ENCODE measurements at places on chromosomes 1 and 21.

- no peak overlapping the region for H3K4me3 ChIP-seq
- H3K4me1 ChIP-seq: no peaks in the 10 kb centered on the region
- peaks cover 9% of the 10 kb centered on the region for H3K27me3 ChIP-seq
- DNase-seq: no peak
- no peaks in the 10 kb centered on the region for H3K36me3 ChIP-seq
Observed at GRCh38 chr1:232142403-232143314, 487.3 kb downstream of the SIPA1L2 start.

DNA sequence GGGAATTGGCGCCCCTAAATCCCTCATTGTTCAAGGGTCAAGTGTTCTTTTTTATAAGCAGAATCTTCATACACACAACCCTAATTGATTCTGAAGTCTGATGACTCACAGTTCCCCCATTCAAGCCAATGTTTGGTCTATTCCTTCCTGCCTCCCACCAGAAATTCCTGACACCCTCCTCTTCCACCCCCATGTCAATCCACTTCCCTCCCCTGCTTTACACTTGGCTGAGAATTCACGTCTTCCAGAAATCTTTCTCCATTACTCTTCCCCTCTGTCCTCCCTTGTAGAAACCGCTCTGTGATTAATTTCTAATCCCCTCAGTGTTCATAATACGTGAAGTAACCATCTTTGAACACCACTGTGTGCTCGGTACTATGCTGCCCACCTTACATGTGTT lies 76.2 kb upstream of the CD34 start:
- no peak for DNase-seq
- H3K4me1 ChIP-seq: no peaks in the 10 kb centered on the region
- H3K4me3 ChIP-seq: no peak overlapping the region

DNA sequence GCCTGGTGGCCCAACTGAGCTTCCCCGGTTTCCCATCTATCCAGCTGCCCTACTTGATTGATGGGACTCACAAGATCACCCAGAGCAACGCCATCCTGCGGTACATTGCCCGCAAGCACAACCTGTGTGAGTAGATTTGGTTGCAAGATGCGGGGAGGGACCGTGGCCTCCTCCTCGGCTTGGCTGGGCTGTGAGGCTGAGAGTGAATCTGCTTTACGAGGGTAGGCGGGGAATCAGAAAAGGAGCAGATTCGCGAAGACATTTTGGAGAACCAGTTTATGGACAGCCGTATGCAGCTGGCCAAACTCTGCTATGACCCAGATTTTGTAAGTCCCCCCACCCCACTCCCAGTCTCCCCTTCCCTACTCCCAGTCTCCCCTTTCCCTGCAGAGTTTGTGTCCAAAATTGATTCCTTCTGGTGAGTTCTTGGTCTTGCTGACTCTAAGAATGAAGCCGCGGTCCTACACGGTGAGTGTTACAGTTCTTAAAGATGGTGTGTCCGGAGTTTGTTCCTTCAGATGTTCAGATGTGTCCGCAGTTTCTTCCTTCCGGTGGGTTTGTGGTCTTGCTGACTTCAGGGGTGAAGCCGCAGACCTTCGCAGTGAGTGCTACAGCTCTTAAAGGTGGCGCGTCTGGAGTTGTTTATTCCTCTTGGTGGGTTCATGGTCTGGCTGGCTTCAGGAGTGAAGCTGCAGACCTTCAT lies 1.5 kb downstream of the GSTM2 start:
- DNase-seq: no peak
- peak overlapping the region; percentile 82 for H3K4me3 ChIP-seq
- H3K27me3 ChIP-seq: no peaks in the 10 kb centered on the region
- peaks cover 7% of the 10 kb centered on the region for H3K36me3 ChIP-seq
- peaks cover 17% of the 10 kb centered on the region for H3K4me1 ChIP-seq
- H3K27ac ChIP-seq: peak overlapping the region; percentile 84

GRCh38 chr1:158996998-158997397 lies 12.7 kb upstream of the IFI16 start:
- peak overlapping the region; percentile 9 for H3K27ac ChIP-seq
- H3K4me3 ChIP-seq: no peak overlapping the region
- no peak for DNase-seq
- no peaks in the 10 kb centered on the region for H3K27me3 ChIP-seq
- H3K36me3 ChIP-seq: peaks cover 12% of the 10 kb centered on the region
- H3K4me1 ChIP-seq: peaks cover 4% of the 10 kb centered on the region

DNA sequence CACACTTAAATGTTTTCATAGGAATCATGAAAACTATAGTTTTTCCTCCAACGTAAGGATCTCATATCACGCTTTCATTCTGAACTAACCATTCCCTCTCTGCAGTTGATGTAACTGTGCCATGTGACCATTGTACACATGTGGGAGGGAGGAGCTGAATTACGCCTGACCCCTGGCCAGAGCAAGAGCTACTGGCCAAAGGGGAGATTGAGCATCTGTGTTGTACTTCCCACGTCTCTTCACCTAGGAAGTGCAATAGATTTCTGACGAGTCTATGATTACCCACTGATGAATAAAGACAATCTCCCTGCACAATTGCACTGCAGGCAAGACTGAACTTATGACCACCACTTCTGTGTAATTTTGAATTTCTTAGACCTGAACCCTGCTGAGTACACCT lies 24.0 kb downstream of the PTPRC start:
- H3K36me3 ChIP-seq: peaks cover 59% of the 10 kb centered on the region
- no peaks in the 10 kb centered on the region for H3K27me3 ChIP-seq
- peak overlapping the region; percentile 79 for H3K4me3 ChIP-seq
- no peak for DNase-seq
- H3K4me1 ChIP-seq: peaks cover 71% of the 10 kb centered on the region
- H3K27ac ChIP-seq: peak overlapping the region; percentile 92

- H3K36me3 ChIP-seq: no peaks in the 10 kb centered on the region
- H3K27me3 ChIP-seq: peaks cover 7% of the 10 kb centered on the region
- no peaks in the 10 kb centered on the region for H3K4me1 ChIP-seq
- H3K4me3 ChIP-seq: no peak overlapping the region
- no peak overlapping the region for H3K27ac ChIP-seq
- DNase-seq: no peak
Observed at GRCh38 chr1:220500372-220500771, 27.6 kb upstream of the MARK1 start.

- DNase-seq: no peak
- H3K4me3 ChIP-seq: no peak overlapping the region
- no peaks in the 10 kb centered on the region for H3K36me3 ChIP-seq
- H3K27me3 ChIP-seq: no peaks in the 10 kb centered on the region
Observed at GRCh38 chr1:226033582-226033981, 28.9 kb upstream of the H3-3A start.

GRCh38 chr1:172537827-172538391 lies 5.0 kb downstream of the SUCO start:
- H3K4me3 ChIP-seq: no peak overlapping the region
- no peaks in the 10 kb centered on the region for H3K36me3 ChIP-seq
- no peaks in the 10 kb centered on the region for H3K27me3 ChIP-seq
- DNase-seq: no peak
- no peak overlapping the region for H3K27ac ChIP-seq

GRCh38 chr21:29298348-29299045 lies at the start of gene BACH1:
Gene BACH1, plus strand, starts transcription at chr21:29298922. Its CDS starts 22,359 bp downstream, at chr21:29321281.
- no peaks in the 10 kb centered on the region for H3K36me3 ChIP-seq
- no peaks in the 10 kb centered on the region for H3K27me3 ChIP-seq
- peak; percentile 85 for DNase-seq
- peak within 1 kb of the TSS; percentile 39 for H3K27ac ChIP-seq

GRCh38 chr1:153456396-153456795 lies 4.1 kb downstream of the S100A7 start:
- H3K4me3 ChIP-seq: no peak overlapping the region
- H3K27me3 ChIP-seq: peaks cover 35% of the 10 kb centered on the region
- no peaks in the 10 kb centered on the region for H3K36me3 ChIP-seq
- H3K4me1 ChIP-seq: no peaks in the 10 kb centered on the region
- DNase-seq: no peak
- H3K27ac ChIP-seq: no peak overlapping the region

GRCh38 chr1:45765999-45766792 lies 15.7 kb upstream of the IPP start:
- H3K36me3 ChIP-seq: no peaks in the 10 kb centered on the region
- H3K27ac ChIP-seq: no peak overlapping the region
- no peaks in the 10 kb centered on the region for H3K4me1 ChIP-seq

DNA sequence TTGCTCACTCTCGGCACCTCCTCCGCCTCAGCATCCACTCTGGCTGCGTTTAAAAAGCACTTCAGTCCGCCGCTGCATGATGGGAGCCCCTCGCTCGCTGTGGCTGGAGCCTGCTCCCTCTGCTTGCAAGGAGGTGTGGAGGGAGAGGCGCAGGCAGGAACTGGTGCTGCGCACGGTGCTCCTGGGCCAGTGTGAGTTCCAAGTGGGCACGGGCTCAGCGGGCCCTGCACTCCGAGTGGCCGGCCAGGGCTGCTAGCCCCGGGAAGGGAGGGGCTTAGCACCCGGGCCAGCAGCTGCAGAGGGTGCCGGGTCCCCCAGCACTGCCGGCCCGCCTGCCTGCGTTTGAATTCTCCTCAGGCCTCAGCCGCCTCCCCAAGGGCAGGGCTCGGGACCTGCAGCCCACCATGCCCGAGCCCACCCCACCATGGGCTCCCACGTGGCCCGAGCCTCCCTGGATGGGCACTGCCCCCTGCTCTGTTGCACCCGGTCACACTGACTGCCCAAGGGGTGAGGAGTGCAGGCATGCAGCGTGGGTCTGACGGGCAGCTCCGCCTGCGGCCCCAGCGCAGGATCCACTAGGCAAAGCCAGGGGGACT lies 1599.5 kb downstream of the NCAM2 start:
- H3K4me1 ChIP-seq: no peaks in the 10 kb centered on the region
- no peak overlapping the region for H3K27ac ChIP-seq
- no peak for DNase-seq

GRCh38 chr1:110956586-110956985 lies 7.1 kb downstream of the LRIF1 start:
- H3K27me3 ChIP-seq: no peaks in the 10 kb centered on the region
- no peak overlapping the region for H3K27ac ChIP-seq
- peaks cover 11% of the 10 kb centered on the region for H3K4me1 ChIP-seq
- H3K36me3 ChIP-seq: peaks cover 49% of the 10 kb centered on the region

GRCh38 chr1:59516881-59517280 lies 220.0 kb downstream of the FGGY start:
- no peak overlapping the region for H3K4me3 ChIP-seq
- no peak overlapping the region for H3K27ac ChIP-seq
- no peaks in the 10 kb centered on the region for H3K27me3 ChIP-seq
- no peak for DNase-seq

DNA sequence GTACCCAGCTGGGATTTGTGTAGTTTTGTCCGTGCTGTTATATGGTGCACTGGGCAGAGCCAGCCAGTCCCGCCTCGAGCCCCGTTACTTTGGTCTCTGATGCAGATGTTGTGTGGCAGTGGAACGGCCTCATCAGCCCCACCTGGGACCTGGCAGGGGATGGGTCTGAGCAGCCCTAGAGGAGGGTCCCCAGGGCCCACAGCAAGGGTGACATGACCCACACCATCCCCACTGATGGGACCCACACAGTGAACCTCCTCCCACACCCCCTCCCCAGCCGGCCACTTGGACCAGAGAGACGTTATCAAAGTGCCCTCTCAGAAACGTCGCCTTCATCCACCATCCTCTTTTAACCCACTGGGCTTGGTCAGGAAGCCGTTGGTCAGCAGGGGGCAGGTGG lies 42.0 kb upstream of the PCBP3 start:
- no peak overlapping the region for H3K27ac ChIP-seq
- H3K4me3 ChIP-seq: no peak overlapping the region
- peaks cover 17% of the 10 kb centered on the region for H3K36me3 ChIP-seq

DNA sequence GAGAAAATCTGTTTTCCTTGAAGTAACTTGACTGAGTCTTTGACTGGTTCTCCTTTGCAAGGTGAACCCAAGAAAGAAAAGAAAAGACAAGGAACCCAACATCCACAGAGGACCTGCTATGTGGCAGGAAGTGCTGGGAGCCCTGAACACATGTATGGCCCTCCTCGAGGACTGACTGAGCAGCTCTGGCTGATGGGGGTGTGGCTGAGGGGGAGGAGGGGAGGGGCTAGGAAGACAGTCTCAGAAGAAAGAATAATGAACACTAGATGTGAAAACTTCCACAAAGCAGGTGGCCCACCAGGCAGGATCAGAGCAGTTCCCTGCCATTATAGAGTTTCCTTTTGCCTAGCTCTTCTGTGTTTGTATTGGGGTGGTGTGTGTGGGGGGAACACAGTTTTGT lies 26.1 kb downstream of the NENF start:
- peaks cover 4% of the 10 kb centered on the region for H3K4me1 ChIP-seq
- H3K27me3 ChIP-seq: no peaks in the 10 kb centered on the region
- no peak overlapping the region for H3K4me3 ChIP-seq
- H3K36me3 ChIP-seq: no peaks in the 10 kb centered on the region
- peak overlapping the region; percentile 63 for H3K27ac ChIP-seq

DNA sequence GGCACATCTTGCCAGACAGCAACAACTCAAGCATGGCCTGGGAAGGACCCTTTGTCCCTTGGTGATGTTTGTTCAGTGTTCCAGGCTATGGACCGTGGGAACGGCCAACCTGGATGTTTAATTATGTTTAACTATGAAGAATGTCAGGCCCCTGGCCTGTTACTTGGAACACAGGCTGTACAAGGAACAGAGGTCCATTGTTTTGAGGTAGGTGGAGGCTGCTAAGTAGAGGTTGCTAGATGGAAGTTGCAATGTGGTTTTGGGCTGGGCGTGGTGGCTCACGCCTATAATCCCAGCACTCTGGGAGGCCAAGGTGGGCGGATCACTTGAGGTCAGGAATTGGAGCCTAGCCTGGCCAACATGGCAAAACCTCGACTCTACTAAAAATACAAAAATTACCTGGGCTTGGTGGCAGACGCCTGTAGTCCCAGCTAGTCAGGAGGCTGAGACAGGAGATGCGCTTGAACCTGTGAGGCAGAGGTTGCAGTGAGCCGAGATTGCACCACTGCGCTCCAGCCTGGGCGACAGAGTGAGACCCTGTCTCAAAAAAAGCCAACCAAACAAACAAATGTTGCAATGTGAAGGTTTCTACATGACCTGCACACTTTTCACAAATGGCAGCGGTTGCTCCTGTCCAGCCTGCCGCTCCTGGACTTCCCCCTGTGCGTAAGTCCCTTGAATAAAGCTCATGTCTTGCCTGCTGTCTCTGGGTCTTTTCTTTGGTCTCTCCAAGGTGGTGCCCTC lies 2.5 kb upstream of the LEFTY1 start:
- no peak overlapping the region for H3K4me3 ChIP-seq
- H3K27me3 ChIP-seq: no peaks in the 10 kb centered on the region
- H3K27ac ChIP-seq: no peak overlapping the region
- no peak for DNase-seq
- H3K36me3 ChIP-seq: no peaks in the 10 kb centered on the region

DNA sequence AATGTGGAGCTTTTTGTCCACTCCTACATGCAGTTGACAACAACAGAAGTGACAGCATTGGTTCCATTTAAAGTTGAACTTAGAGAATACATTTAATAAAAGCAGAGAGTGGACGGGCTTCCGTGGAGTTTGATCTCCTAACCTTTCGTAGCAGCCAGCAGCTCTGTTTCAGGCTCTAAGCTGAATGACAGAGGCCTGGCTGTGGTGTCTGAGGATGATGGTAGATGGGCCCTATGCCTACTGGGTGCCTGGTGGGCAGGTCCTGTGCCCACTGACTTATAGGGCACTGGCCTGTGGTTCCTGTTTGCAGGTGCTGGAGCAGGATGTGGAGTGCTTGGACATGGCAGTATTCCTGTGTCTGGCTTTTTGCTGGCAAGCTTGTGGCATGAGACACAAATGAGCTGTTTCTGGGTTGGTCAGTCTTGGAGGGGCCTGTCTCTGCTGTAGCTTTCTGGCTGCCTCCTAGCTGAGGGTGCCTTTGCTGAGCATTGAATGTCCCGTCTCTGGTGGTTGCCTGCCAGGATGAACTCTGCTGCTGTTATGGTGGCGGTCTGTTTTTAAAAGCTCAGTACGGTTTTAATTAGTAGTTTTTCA lies 54.6 kb downstream of the PRDM2 start:
- H3K4me1 ChIP-seq: peaks cover 77% of the 10 kb centered on the region
- peak overlapping the region; percentile 61 for H3K4me3 ChIP-seq
- H3K27me3 ChIP-seq: no peaks in the 10 kb centered on the region

All from naive thymus-derived CD8-positive, alpha-beta T cell (primary cell).